COLO829 (cell line): ENCODE measurements at places on chromosomes 4 and X.

DNA sequence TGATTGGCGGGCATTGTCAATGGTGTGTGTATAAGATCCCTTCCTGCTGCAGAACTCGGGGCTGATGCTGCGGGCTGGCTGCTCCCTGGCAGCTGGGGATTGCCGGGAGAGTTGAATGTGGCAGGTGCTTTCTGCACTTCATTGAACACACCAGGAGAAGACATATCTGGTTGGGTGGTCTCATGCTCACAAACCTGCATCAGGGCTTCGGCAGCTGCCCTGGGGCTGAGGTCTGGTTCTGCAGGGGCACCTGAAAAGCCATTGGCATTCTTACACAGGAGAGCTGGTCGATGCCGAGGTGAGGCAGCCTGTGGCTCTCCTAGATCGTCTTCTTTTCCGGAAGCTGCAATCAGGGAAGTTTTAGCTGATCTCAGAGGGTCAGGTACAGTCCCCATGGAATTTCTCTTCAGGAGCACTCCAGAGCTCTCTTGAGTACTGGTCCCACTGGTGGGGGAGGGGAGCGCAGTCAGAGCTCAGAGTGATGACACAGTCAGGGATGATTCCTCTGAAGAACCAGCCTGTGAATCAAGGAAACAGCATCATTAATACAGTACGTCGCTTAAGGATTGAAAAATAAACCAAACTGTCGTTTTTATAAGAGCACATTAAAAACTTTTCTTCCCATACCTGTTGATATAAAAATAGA lies 57.8 kb downstream of the GPRIN3 start:
- no peak for DNase-seq

DNA sequence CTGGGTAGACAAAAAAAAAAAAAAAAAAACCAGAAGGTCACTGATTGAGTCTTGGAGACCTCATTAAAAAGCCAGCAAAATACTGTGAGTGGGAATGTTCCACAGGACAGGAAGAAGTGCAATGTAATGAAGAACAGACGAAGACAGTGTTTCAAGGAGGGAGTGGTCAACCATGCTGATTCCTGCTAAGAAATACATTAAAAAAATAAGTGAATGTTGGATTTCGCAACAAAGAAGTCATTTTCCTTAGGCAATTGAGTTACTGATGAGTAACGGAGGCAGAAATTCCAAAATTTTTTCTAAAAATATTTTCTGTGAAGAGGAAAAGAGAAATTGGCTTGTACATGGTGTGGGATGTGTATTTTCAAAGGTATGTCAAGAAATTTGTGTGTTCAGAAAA lies 94.3 kb upstream of the FAM47B start:
- peak; percentile 28 for DNase-seq

DNA sequence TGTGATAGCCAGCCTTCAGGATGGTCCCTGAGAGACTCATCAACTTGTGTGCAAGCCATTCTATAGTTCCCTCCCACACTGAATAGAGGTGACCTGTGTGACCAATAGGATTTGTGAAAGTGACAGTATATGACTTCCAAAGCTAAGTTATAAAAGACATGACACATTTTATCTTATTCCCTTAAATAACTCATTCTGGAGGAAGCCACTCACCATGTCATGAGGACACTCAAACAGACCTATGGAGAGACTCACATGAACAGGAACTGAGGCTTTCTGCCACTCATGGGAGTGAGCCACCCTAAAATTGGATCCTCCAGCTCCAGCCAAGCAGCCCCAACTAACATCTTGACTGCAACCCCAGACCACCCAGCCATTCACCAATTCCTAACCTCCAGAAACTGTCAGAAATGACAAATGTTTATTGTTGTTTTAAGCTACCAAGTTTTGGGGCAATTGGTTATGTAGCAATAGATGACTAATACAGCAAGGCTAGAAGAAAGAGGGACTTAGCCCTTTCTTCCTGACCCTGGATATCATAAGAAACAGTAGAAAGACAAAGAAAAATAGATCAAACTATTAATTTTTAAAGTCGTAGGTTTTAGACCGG lies 9.0 kb upstream of the CHIC2 start:
- no peak for DNase-seq

GRCh38 chr4:8393593-8394038 lies 46.9 kb downstream of the ACOX3 start:
- no peak for DNase-seq

- DNase-seq = no peak
Observed at GRCh38 chrX:4175221-4175620, 461.8 kb upstream of the PRKX start.

- DNase-seq = no peak
Observed at GRCh38 chrX:1534301-1535168, 2.5 kb downstream of the P2RY8 start.

- DNase-seq = no peak
Observed at GRCh38 chr4:114615435-114615834, 16.8 kb downstream of the UGT8 start.

GRCh38 chrX:128458888-128459287 lies 406.7 kb upstream of the ACTRT1 start:
- no peak for DNase-seq

DNA sequence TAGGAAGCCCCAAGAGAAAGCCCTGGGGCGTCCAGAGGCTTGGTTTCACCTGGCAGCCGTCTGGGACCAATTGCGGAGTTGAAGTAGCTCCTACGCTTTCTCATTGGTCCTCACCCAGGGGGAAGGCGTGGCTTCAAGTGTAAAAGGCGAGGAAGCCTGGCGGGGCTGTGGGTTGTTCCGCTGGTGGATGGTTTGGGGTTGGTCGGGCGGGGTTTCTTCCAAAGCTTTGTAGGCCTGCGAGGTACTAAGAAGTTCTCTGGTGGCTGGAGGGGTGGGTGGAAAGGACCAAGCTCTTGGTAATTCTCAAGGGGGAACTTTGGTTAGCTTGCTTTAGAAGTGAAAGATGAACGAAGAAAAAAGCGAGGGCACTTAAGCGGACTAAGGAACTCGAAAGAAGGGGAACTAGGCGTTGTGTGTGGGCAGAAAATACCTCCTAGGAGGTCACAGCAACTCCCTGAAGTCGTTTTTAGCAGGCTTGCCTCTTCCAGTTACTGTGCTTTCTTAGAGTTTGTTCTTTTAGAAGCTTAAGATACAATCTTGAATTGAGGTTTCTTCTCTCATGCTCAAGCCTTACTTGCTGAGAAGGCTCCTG lies 36.6 kb downstream of the CCNG2 start:
- DNase-seq = no peak

DNA sequence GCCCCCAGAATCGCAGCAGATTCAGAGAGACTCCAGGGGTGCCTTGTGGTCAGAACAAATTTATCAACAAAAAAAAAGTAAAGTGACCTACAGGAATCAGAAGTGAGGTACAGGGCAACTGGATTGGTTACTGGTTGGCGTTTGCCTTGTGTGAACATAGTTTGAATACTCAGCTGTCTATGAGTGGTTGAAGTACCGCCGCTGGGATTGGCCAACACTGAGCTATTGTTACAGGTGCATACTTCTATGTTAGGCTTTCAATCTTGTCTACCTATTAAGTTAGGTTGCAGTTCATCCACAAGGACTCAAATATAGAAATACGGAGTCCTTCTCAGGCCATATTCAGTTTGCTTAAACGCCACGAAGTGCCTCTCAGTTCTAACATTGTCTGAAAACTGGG lies 993.5 kb upstream of the PRKX start:
- DNase-seq = no peak

- peak; percentile 14 for DNase-seq
Observed at GRCh38 chr4:117664706-117665444, 369.4 kb upstream of the NDST3 start.

- DNase-seq = peak; percentile 34
Observed at GRCh38 chr4:156677131-156677531, 294.5 kb downstream of the PDGFC start.

GRCh38 chr4:156223985-156224384 lies 270.3 kb upstream of the CTSO start:
- DNase-seq = no peak

- DNase-seq = no peak
Observed at GRCh38 chr4:13162886-13163285, 321.3 kb downstream of the RAB28 start.

- no peak for DNase-seq
Observed at GRCh38 chr4:6658597-6659075, 18.2 kb downstream of the MRFAP1 start.

GRCh38 chr4:72383439-72383838 lies 185.6 kb downstream of the ADAMTS3 start:
- no peak for DNase-seq

DNA sequence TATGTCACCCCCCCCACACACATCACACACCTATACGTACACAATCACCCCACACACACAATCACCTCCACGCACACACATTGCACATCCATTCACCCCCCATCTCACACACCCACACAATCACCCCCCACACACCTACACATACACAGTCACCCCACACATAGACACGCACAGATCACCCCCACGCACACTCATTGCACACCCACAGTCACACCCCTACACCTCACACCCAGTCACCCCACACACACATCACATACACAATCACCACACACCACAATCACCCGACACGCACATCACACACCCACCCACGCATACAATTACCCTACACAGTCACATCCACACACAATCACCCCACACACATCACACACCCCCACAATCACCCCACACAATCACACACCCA lies 15.9 kb upstream of the TADA2B start:
- DNase-seq = no peak

DNA sequence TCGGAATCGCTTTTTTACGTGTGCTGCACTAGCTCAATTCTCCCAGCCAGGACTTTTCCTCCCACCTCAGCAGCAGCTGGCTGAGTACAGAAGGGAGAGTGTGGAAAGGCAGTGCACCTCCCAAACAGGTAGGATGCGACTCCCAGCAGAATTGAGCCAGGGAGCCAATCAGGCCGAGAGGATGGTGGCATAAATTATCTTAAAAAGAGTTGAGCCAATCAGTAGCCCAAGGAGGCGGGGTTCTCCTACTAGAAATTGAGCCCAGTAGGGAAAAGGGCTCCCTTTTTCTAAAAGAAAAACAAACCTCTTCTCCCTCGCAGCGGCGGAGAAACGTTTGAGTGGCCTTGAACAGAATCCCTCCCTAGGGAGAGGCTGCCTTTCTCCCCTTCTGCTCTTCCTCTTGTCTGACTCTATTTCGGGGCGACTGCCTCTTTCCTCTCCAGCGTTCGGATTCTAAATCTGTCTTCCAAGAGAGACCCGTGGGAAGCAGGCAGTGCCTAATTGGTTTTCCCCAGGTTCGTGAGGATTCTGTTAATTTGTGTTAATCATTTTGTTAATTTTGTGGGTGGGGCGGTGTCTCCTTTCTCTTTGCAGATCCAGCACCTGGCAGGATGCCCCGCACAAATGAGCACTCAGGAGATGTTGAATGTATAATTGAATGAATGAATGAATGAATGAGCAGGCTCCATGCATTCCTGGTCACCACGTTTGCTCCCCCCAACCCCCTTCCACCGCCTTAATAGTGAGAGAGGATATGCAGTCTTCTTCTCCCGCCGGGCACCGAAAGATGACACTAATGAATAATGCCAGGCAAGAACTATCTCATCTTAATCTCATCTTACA lies at the start of gene GABRG1:
Gene GABRG1 (minus strand): TSS at position 142 of the 843 bp plus-strand sequence. CDS start 141 bp downstream, at position 1.
- no peak for DNase-seq

GRCh38 chr4:81632581-81633299 lies 161.0 kb upstream of the RASGEF1B start:
- no peak for DNase-seq

DNA sequence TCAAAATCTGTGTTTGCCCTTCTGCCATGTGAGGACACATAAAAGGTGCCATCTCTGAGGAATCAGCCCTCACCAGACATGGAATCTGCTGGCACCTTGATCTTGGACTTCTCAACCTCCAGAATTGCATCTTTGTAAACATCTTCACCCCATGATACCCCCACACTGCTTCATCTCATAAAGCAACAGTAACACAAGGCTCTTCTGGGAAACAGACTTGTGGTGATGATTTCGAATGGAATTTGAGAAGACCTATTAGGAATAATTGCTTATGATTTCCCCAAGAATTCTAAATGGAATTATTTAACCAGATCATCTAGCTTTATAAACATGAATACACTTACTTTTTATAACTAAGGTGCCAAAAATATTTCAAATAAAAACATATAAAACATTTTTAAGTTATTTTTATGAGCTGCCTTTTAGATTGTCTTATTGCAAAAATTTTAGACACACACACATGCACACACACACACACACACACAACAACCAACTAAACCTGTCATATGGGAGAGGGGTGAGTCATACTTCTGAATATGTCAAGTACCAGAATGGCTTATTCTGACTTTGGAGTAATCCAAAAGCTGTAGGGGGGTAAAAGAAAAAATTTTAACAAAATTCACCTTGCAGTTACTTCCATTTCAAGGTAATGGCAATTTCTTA lies 82.0 kb downstream of the USP46 start:
- no peak for DNase-seq

GRCh38 chr4:3829211-3829955 lies 63.2 kb downstream of the ADRA2C start:
- DNase-seq = no peak

DNA sequence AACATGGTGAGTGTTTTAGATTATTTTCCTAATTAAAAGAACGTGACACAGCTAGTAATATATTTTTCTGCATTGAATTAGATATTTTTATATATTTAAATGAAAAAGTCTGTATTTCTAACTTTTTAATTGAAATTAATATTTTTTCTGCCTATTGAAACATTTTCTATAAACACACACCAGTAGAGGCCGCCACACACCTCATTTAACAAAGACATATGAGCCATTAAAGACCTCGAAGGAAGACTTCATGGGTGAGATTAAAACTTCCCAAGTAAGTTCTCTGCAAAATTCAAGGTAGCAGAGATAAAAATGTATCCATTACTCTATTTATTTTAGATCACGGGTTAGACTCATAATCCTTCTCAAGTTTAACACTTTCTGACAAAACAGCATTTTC lies 8.3 kb downstream of the SLITRK2 start:
- peak; percentile 33 for DNase-seq

- no peak for DNase-seq
Observed at GRCh38 chr4:4857001-4857808, 2.3 kb upstream of the MSX1 start.

GRCh38 chr4:123524958-123525628 lies 128.5 kb downstream of the SPRY1 start:
- no peak for DNase-seq

GRCh38 chr4:56375458-56375857 lies 11.8 kb downstream of the AASDH start:
- DNase-seq = no peak

DNA sequence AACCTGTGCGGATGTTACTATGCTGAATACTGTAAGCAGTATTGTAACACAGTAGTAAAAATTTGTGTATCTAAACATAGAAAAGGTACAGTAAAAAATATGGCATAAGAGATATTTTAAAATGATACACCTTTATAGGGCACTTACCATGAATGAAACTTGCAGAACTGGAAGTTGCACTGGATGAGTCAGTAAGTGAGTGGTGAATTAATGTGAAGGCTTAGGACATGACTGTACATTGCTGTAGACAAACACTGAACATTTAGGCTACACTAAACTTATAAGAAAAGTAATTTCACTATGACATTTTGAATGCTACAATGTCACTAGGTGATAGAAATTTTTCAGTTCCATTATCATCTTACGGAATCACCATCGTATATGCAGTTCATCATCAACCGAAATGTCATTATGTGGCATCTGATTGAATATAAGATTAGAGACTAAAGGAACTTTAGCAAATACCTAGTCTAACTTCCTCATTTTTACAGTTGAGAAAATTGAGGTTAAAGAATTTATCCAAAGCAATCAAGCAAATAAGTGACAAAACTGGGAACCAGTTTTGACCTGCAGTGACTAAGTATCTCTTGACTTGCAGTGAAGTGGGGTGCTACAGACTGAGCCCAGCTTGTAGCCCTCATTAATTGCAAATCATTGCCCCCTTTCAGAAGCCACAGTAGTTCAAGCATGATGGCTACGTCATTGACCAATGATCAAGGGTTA lies 55.3 kb downstream of the EGF start:
- DNase-seq = no peak
